CD4-positive, alpha-beta T cell treated with Interleukin-4 for 1 hour (primary cell): ENCODE measurements at places on chromosomes 16 and 17.
A peak's percentile ranks its signal among the peaks of the same experiment; 100 is the strongest.

- DNase-seq = no peak
Measured at GRCh38 chr16:65576631-65577030, 454.8 kb upstream of the CDH11 start.

DNA sequence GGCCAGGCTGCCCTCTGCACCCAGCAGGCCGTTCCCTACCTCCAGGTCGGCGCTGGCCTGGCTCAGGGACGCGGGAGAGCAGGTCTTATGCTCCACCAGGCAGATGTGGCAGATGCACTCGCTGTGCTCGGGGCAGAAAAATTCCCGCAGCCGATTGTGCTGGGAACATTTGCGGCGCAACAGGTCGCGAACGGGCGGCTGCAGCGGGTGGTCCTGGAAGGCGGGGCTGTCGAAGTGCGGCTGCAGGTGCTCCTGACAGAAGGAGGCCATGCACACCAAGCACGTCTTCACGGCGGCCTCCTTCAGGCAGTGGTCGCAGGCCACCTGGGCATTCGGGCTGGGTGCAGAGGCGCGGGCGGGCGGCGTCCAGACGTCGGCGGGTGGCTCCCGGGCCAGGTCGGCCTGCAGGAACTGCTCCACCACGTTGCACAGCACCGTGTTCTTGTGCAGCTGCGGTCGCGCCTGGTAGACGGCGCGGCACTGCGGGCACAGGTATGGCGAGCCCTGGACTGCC is 439 bp downstream of the TRIM25 start:
- DNase-seq = no peak

DNA sequence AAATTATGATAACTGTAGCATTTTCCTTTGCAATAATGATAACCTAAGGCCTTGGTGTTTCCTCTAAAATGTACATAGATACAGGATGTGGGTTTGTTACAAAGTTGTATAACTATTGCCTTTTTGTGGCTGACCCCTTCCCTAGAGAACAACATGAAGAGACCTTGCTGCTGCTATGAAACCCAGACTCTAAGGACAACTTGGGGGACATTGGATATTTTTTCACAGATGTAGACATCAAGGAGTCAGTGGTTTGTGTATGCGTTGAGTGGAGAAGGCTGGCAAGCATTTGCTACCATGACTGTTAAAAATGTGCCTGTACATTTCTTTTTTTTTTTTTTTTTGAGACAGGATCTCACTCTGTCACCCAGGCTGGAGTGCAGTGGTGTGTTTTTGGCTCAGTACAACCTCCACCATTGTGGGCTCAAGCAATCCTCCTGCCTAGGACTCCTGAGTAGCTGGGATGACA is 12.3 kb downstream of the HMOX2 start:
- DNase-seq = peak; percentile 70

DNA sequence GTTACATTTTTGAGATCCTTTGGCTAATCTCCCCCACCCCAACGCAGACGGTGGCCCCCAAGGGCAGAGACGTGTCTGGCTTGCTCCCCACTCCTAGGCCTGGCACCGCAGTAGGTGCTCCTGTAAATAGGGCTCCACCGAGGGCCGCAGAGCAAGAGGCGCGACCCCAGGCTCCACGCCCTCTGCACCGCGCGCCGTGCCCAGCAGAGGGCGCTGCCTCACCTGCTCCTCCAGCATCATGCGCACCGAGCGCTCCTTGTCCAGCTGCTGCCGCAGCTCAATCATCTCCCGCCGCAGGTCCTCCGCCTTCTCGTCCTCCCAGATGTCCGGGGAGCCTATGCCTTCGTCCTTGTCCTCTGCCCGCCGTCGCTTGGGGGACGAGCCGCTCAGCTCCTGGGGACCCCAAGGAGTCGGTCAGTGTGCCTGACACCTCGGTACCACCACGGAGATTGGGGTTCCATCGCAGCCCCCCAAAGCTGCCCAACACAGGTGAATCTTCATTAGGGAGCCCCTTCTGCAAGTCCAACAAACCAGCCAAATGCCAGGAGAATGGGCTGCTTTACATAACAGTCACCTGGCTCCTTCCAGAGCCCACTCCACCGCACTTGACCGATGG is 11.2 kb downstream of the TFAP4 start:
- DNase-seq = peak; percentile 14

GRCh38 chr17:17416007-17416399 is 60.8 kb upstream of the MED9 start:
- DNase-seq = peak; percentile 50

DNA sequence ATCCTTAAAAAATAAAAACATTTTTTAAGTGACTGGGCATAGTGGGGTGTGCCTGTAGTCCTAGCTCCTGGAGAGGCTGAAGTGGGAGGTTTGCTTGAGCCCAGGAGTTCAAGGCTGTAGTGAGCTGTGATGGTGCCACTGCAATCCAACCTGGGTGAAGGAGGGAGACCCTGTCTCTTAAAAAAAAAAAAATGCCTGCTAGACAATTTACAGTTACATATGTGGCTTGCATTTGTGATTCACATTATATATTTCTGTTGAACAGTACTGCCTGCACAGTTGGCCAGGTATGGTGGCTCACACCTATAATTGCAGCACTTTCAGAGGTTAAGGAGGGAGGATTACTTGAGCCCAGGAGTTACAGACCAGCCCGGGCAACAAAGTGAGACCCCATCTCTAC is 23.4 kb downstream of the CBFB start:
- DNase-seq = no peak

DNA sequence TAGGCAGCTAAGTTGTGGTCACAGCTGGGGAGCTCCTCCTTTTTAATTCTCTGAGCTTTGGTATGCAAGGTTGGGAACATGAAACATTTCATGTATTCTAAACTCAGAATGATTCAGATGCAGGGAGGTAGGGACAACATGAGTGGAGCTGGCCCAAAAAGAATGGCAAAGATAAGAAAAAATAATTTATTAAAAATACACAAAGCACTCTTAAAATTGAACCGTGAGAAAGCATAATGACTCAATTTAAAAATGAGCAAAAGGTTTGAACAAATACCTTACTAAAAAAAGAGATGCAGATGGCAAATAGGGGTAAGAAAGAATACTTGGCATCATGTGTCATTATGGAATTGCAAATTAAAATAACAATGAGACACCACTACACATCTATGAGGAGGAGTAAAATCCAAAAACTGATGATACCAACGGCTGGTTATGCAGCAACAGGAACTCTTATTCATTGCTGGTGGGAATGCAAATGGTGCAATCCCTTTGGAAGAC is 175.6 kb upstream of the IRX3 start:
- DNase-seq = no peak

GRCh38 chr17:79075446-79075750 is 774 bp downstream of the ENGASE start:
- peak; percentile 25 for DNase-seq

DNA sequence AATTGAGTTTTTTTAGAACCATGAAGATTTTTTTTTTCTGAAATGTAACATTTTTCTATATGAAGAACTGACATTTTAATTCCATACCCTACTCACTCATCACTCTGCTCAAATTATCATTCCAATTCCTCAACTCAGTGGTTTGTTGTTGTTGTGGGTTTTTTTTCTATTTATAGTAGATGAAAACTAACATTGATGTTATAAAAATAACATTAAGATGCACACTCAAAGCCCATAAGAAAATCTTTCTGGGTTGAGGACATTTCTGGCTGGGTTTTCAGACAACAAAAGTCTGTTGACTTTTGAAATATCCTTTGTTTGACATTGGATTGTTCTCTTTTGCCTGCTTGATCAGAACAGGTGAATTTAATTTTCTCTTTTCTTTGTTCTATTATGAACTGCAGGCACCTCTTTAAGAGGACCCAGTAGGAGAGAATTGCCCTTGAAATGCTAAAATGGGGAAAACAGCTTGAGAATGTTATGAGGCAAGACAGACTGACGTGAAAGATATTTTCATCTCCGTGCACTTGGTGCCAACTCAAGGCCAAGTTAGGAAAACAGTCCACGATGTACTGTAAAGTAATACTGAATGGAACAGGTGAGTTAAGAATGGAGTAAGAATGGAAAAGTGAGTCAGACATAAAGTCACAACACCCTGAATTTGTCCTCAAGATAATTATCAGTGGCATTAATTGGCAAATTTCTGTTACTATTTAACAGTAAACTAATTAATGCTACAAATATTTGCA is 16.1 kb upstream of the ABCA5 start:
- no peak for DNase-seq

- no peak for DNase-seq
Measured at GRCh38 chr16:49275050-49275730, 6.4 kb downstream of the CBLN1 start.

DNA sequence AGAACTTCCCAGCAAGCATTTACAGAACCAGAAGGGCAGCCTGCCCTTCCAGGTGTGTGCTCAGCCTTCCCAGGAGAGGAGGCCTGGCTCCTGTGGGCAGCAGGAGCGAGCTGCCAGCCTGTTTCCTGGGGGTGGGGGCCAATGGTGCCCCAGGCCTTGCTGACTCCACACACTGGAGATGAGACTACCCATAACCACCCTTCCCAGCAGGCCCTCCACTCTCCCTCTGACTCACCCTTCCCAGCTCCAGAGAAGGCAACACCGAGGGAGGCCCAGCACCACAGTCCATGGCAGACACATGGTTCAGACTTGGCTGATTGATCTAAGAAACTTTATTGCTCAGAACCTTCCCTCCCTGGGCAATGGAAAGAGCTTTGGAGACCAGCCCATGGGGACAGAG is 1.8 kb upstream of the PRSS53 start:
- no peak for DNase-seq

- peak; percentile 51 for DNase-seq
Measured at GRCh38 chr16:4693956-4694641, 737 bp downstream of the NUDT16L1 start.

DNA sequence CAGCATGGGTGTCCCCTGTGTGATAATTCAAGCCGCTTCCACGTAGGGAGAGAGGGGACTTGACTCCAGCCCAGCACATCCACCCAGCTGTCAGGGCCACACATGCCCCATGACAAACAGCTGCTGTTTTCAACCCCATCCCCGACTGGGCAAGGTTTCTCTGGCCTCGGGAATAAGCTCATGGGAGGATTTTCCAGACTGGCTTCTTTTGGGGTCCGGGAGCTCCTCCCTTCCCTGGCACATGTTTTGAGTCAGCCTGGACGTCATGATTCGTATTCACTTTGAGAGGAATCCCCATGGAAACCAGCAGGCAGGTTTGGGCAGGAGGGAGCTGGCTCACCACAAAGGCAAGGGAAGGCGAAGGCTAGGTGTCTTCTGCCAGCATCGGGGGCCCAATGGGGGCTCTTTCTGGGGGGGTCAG is 156.4 kb downstream of the CMIP start:
- no peak for DNase-seq

GRCh38 chr16:66041907-66042306 is 324.6 kb upstream of the CDH5 start:
- no peak for DNase-seq

DNA sequence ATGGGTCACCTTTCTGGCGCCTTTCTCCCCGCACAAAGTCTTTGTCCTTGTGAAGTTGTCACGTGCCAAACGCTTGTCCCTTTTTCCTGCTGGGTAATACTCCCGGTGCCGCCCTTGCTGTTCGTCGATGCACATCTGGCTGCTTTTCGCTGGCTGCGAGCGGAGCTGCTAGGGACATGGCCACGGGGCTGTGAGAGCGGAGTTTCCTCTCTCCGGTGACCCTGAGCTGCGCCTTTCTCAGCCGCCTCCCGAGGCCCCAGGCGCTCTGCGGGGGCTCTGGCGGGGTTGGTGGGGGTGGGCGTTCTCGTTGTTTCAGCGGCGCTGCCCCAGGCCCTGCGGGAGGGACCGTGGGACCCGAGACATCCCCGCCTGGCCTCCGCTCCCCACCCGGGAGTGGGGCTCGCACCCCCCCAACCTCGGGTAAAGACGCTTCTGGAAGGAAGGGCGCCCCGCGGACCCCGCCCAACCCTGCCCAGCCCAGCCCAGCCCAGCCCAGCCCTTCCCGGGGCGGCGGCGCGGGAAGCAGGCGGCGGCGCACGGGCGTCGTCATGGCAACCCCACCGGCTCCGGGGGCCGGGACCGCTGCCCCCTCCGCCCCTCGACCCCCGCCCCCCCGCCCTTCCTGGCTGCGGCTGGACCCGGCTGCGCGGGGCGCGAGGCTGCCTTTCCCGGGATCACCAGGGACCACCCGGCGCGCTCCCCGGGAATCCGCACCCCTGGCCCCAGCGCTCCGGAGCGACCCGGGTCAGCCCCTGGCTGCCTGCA is 12.3 kb downstream of the CHMP6 start:
- no peak for DNase-seq

GRCh38 chr17:64320613-64321553 is 57.8 kb upstream of the TEX2 start:
- peak; percentile 60 for DNase-seq

- DNase-seq = no peak
Measured at GRCh38 chr17:44778656-44779210, 19.9 kb downstream of the ADAM11 start.

GRCh38 chr16:57748596-57748995 is 13.0 kb downstream of the KATNB1 start:
- DNase-seq = no peak

GRCh38 chr17:51184124-51184523 is 17.9 kb downstream of the NME2 start:
- no peak for DNase-seq

- DNase-seq = no peak
Measured at GRCh38 chr16:85200471-85201278, 88.4 kb upstream of the CIBAR2 start.
